ENCODE measurements at places on chromosomes 11 and 22.
A peak's percentile ranks its signal among the peaks of the same experiment; 100 is the strongest.

DNA sequence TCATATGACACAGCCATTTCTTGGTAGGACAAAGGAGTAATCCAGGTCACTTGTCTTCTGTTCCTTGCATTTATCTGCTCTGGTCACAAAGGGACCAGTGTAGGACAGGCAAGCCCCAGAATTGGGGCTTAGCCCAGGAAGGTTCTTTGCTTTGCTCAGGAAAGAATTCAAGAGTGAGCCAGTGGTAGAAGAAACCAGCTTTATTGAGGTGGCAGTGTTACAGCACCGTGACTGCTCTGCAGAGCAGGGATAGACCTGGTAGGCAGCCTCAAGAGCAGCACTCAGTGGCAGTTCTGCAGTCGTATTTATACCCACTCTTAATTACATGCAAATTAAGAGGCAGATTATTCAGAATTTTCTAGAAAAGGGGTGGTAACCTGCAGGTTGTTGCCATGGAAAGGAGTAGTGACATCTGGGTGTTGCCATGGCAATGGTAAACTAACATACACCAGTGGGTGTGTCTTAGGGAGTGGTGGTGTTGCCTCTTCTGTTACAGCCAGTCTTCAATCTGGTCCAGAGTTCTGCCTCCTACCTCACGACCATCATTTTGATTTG is 84.9 kb upstream of the RAB1B start:
- peak; percentile 59 for DNase-seq

GRCh38 chr11:68441466-68442230 is 18.9 kb upstream of the PPP6R3 start:
- peak; percentile 98 for DNase-seq

DNA sequence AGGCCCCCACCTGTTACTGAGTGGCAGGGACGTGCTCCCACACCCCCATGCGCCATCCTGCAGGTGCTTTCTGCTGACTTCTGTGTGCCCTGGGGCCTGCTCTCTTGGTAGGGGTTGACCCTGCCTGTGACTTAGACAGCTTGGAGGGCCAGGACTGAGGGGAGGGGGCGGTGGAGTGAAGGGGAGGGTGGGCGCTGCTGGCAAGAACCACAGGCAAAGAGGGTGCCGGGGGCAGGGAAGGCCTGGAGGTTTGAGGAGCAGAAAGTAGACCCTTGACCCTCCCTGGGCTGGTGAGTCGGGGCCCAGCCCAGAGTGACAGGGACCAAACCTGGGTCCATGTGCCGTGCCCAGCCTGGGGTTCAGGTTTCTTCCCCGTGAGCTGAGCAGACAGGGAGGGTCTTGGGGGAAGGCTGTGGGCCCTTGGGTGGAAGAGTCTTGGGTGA is 17.8 kb downstream of the KCNQ1 start:
- no peak for DNase-seq

GRCh38 chr22:42661985-42662831 is 13.0 kb upstream of the CYB5R3 start:
- DNase-seq, result peak; percentile 87

DNA sequence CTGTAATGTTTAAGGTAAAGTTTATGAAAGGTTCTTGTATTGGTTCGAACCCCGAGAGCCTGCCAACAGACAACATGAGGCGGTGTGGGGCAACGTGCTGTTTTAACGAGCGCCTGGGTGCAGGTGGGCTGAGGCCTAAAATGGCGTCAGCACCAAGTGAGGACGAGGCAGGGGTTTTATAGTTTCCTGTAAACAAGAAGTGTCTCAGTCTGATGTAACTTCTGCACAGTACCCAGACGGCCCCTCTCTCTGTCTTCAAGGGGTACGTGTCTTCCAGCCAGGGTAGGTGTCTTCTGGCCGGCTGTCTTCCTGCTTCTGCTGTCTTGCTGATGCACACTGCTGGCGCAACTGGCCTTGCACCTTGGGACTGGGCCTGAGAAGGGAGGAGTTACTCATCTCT is 2.7 kb downstream of the PPFIBP2 start:
- DNase-seq, result no peak

DNA sequence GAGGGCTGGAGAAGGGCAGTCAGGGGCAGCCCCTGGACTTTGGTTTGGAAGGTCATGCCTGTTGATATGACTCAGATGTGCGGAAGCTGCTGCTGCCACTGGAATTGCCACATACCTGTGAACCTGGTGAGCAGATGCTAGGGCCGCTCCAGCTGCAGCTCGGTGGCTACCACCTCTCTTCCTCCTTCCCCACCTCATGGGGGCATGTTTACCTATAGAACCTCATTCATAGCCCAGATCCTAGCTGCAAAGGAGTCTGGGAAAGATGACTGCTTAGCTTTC is 17.5 kb upstream of the TSPAN18 start:
- DNase-seq, result no peak

GRCh38 chr11:17653611-17654010 is 65.8 kb upstream of the MYOD1 start:
- DNase-seq, result no peak

DNA sequence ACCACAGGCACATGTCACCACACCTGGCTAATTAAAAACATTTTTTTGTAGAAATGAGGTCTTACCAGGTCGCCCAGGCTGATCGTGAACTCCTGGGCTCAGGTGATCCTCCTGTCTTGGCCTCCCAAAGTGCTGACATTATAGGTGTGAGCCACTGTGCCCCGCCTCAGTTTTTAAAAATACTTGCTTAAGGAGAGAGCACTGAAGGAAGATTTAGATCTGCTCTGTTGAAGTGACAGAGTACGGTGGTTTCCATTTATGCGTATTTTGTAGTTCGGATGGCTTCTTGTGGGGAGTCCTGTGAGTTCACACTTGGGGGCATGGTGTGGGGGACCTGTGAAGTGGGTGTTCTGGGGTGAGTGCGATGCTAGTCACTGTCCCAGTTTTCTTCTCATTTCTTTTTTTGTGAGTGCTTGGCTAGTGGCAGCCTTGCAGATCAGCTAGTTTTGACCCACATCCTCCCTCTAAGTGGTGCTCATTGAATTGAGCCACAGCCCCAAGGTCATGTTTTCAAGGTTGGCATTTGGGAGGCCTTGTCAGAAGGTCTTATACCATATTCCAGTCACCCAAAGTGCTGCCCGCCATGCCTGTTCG is 31.5 kb downstream of the PTPRJ start:
- DNase-seq, result no peak

GRCh38 chr22:17767233-17768065 is 6.8 kb downstream of the BID start:
- DNase-seq, result no peak

GRCh38 chr11:97691061-97691460 is 1301.2 kb downstream of the JRKL start:
- no peak for DNase-seq

DNA sequence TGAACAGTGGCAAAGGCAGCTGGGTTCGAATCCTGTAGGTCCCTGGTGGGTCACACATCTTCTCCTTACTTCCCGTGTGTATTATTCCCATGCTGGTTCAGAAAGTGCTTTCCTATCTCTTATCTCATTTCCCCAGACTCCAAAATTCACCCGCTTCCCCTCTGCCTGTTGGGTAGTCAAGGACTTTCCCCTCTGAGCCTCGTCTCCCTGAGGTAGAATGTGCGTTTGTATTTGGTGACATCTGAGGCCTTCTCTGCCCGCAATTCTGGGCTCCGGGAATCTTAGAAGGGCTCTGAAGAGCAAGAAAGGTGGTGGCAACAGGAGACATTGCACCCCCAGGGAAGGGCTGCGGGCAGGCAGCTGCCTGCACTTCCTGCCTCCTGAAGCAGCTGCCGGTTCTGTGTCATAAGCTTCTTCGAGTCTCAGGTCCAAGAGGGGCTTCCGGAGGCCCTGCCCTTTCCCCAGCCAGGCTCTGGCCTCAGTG is 5.9 kb downstream of the LRRC32 start:
- DNase-seq, result no peak

- DNase-seq, result peak; percentile 9
Observed at GRCh38 chr11:17135916-17136683, 58.6 kb upstream of the RPS13 start.

GRCh38 chr11:128290106-128290840 is 297.1 kb downstream of the ETS1 start:
- DNase-seq, result peak; percentile 65

DNA sequence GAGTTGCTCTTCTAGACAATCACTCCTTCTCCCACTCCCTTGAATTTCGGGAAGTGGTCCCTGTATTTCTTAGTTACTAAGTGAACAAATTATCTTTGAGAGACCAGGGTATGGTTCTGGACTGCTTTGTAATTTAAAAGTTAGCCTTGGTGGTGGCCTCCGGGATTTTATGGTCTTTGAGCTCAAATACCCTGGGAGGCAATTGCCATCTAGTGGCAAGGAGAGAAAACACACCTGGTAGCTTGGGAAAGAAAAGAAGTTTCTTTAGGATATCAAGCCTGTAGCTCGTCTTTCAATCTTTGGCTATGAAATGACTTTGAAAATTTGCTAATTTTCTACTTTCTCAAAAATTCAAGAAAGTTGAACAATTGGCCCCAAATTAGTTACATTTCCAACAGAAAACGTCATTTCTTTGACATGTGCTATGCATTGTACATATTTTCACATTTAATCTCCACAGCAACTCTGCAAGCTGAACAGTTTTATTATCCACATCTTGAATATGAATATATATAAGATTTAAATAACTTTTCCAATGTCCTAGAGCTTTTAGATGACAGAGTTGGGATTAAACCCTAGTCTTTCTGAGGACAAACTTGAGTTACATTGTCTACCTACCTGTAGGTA is 39.1 kb downstream of the MMP27 start:
- peak; percentile 79 for DNase-seq

GRCh38 chr22:39520226-39521105 is at the start of gene ATF4:
TSS of gene ATF4 (plus strand) at chr22:39520562. CDS start at chr22:39521446, 884 bp downstream.
- DNase-seq, result peak; percentile 71

- DNase-seq, result no peak
Observed at GRCh38 chr11:88377144-88377543, 39.6 kb upstream of the CTSC start.

- DNase-seq, result no peak
Observed at GRCh38 chr11:62431171-62431901, 12.5 kb downstream of the SCGB1A1 start.

DNA sequence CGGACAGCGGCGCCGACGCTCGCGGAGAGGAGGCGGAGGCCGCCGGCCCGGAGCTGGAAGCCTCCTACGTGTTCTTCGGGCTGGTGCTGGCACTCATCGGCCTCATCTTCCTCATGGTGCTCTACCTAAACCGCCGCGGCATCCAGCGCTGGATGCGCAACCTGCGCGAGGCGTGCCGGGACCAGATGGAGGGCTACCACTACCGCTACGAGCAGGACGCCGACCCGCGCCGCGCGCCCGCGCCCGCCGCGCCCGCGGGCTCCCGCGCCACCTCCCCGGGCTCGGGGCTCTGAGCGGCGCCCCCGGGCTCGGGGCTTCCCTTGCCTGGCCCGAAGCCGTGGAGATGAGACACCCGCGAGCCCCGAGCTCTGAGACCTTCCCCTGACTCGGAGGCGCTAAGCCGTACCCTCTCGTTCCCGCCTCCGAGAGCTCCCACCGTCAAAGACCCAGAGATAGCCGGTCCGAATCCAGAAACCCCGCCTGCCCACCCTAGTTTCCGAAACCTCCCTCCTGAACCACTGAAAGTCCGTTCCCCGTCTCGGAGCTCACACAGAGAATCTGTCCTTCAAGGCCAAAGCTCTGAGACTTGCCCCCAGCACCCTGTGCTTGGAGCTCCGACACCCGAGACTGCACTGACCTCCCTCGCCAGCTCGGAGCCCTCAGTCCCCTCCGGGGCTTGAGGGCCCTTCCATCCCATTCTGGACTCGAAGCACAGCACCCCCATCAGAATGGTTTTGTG is 1.5 kb downstream of the TPBGL start:
- no peak for DNase-seq

DNA sequence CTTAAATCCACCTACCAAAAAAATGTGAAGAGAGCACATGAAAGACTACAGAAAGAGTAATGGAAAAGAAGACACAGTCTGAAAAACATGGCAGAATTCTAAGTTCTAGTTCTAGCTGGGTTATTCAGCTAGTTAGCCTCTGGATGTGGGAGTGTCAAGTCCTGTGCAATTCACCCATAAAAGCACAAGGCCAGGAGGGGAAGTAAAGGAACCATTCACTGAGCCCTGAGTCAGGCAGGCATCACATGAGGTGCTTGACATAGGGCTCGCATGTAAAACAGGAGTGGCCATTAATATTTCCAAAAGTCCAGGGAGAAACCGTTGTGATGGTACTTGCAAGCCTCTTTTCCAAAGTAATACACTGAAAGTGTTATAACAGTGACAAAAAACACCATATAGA is 103.7 kb downstream of the GAB2 start:
- no peak for DNase-seq

DNA sequence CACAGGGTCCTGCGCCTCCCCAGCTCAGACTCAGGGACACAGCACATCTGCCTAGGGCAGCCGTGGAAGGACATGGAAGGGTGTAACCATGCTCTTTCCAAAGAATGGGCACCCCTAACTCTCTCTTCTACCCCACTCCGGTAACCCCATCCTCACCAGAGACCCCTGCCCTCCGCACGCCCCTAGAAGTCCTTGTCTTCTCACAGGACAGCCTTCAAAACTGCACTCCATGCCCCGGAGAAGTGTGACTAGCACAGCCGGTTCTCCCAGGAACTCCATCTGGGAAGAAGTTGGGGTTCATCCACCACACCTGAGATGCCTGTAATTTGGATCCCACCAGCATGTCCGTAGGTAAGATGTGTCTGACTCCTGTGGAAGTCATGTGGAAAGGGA is 25.0 kb downstream of the P2RY2 start:
- DNase-seq, result no peak

DNA sequence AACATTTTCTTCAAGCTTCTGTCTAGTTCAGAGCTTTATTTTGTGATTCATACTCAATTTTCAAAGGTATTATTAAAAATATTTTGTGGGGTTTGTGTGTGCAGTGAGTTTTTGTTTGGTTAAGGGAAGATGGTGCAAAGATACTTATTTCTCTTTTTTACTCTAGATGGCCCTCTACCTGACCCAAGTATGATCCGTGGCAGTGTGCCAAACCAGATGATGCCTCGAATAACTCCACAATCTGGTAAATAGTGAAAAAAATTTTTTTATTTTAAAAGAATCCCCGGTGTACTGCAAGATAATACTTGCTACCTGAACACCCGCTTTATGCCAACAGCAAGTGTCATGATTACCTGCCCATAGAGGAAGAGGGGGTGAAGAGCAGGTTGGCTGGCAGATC is 54.2 kb downstream of the EP300 start:
- DNase-seq, result no peak

DNA sequence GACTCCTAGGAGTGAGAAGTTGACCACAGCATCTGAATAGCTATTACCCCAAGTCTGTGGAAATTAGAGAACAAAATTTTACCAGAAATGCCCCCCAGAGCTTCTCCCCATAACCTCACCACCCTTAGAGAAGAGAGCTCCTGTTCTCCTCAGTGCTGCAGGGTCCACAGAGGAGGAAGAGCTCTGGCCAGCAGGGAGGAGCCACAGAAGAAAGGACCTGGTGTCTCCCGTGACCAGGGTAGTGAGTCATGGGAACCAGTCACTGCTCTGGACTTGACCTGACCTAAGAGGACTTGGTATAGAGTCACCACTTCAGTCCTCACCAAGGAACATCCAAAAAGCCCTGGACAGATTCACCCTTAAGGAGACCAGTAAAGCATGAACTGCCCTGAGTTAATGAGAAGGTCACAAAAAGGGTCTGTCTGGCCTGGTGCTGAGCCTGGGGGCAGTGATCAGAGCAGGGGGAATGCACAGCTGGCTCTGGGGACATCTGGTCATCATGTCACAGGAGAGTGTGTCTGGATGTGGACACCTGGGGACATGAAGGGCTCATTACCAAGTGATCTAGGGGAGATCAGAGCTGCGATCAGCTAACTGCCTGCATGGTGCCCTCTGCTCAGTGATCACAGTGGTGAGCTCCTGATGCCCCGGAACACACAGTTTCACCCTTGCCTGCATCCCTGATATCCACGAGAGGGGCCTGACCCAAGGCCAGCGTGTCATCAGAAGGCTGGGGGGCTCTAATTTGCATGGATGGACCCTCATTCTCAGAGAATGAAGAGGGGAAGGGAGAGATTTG is 103.3 kb upstream of the TOP3B start:
- no peak for DNase-seq
